Kasumi-1 (cell line): ENCODE measurements at places on chromosomes 16 and 17.

DNA sequence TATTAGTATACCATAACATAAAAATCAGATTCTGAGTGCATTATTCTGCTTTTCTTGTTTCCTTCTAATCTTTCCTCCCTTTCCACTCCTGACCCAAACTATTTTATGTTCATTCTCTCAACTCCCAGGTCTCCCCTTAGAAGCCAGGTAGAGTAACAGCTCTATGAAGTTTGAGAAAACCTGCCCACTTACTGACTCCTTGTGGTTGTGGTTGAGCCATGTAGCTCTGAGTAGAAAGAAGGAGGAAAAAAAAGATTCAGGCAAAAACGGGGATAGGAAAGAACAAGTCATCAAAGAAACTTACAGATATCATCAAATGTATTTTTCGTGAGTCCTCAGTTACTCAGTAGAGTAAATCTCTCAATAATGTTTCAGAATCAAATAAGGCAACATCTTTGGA is 216.7 kb downstream of the PMP22 start:
- no peak for DNase-seq

- DNase-seq = no peak
These were observed 92.5 kb downstream of the ASIC2 start for GRCh38 chr17:33200587-33200986.

DNA sequence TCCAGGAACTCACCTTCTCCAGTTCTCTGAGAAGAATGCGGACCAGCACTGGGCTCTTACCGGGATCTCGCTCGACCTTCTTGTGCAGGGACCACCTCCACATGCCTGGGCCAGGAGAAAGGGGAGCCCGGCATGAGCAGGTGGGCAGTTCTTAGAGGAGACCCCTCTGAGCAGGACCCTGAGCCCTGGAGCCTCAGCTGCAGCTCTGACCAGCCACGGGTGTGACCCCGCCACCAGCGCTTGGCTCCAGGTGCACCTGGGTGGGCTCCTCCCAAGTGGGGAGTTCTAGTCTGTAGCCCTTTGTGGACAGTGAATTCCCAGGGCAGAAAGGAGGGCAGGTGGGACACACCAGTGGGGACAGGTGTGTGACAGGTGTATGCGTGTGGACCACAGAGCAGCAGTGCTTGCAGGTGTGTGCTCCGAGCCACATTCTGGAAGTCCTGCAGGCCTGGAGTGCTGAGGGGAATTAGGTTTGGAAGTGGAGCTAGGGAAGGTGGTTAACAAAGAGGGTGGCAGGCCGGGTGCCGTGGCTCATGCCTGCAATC is 28.9 kb downstream of the PIK3R6 start:
- no peak for DNase-seq

GRCh38 chr16:58515871-58516767 is 802 bp downstream of the SETD6 start:
- DNase-seq = no peak

DNA sequence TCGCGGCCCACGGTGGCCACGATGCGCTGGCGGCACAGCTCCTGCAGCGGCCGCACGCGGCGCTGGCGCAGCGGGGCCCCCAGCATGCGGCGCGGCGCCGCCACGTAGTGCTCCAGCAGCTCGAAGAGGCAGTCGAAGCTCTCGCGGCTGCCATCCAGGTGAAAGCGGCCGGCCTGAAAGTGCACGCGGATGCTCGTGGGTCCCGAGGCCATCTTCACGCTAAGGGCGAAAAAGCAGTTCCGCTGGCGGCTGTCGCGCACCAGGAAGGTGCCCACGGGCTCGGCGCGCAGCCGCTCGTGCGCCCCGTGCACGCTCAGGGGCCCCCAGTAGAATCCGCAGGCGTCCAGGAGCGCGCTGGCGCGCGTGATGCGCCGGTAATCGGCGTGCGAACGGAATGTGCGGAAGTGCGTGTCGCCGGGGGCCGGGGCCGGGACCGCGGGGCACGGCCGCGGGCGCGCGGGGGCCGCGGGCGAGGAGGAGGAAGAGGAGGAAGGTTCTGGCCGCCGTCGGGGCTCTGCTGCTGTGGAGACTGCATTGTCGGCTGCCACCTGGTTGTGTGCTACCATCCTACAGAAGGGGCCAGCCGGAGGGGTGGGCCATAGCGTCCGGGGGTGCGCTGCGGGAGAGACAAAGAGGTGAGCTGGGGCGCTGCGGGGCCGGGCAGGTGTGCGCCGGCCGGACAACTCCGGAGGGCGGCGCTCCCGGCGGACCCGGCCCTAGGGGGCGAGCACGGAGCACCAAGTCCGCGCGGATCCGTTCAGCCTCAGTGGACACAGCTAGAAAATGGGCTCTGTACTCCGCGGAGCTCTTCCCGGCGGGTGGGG is 879 bp downstream of the SOCS1 start:
- DNase-seq = no peak

DNA sequence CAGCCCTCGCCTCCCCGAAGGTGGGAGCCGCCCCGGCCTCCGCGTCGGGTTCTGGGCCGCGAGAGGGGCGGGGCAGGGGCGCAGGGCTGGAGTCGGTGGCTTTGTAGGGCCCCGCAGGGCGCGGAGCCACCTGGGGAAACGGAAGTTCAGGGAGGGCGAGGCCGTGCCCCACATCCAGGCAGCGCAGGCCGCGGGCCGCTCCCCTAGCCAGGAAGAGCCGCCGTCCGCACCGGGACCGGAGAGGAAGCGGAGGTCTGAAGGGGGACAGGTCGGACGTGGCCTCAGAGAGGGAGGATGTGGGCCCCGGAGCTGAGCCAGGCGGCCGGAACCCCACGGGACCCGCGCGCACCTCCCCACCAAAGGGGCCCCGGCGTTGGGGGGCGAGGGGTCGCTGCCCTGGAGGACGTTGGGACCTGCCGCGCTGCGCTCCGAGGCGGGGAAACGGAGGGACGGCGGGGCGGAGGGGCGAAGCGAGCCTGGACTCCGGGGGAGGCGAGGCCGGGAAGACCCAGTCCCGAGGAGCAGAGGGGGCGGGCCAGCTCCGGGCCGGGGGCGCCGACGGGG is 482 bp upstream of the SLC16A3 start:
- peak; percentile 41 for DNase-seq

DNA sequence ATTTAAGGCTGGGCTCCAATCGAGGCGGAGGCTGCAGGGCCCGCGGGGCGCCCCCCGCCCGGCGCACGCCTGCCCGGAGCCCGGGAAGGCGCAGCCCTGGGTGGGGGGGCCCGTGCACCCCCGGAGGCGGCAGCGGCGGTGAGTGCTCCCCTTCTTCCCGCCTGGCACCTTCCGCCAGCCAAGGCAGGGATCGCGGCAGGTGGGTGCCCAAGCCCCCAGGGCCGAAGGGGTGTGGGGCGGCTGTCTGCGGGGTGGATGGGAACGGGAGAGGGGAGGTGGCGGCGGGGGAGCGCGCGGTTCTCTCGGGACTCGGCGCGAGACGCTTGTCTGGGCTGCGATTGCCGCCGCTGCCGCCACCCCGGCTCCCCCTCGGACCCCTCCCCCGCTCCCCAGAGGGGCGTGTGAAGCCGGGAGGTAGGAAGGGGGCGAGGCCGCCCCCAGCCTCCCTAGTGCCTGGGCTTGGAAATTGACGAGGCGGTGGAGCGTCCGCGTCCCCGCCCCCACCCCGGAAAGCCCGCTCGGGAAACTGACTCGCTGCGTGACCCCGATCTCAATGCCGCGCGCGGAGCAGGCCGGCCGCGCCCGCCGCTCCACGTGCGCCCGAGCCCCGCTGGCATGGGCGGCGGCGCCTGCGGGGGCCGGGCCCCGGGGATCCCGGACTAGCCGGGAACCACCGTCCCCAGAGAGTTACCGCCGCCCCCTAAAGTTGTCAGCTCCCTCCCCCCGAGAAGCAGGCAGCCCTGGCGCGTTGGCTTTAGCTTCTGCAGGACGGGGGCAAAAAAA is 231.5 kb downstream of the MRTFB start:
- no peak for DNase-seq

DNA sequence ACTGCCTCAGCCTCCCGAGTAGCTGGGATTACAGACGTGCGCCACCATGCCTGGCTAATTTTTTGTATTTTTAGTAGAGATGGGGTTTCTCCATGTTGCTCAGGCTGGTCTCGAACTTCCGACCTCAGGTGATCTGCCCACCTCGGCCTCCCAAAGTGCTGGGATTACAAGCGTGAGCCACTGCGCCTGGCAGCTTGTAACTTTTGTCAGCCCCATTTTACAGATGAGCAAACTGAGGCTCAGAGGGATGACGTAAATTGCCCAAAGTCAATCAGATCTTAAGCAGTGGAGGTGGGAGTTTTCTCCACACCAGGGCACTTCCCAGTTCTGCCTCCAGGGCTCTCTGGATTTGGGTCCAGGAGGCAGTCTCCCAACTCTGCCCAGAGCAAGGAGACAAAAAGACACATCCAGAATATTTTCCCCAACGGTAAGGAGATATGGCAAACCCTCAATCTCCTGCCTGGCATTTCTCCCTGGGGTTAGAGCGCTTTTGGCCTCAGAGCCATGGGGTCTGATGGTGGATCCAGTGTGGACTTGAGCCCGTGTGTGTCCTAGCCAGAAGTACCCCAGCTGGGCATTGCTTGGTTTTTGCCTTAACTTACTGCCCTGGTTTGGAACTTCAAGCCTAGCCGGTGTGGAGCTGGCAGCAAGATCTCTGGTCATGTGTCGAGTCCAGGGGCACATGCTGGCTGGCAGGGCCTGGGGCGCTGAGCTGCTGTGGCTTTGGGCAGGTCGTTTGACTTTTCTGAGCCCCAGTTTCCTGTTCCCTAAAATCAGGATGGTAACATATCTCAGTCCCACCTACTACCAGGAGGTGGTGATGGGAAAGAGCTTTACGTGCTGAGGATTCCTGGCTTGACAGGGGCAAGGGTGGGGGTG is 3.4 kb downstream of the ADAM11 start:
- DNase-seq = no peak

- DNase-seq = no peak
These were observed 34.7 kb upstream of the ABCA6 start for GRCh38 chr17:69176457-69176795.

GRCh38 chr17:32323811-32324491 is 18.0 kb downstream of the C17orf75 start:
- no peak for DNase-seq

DNA sequence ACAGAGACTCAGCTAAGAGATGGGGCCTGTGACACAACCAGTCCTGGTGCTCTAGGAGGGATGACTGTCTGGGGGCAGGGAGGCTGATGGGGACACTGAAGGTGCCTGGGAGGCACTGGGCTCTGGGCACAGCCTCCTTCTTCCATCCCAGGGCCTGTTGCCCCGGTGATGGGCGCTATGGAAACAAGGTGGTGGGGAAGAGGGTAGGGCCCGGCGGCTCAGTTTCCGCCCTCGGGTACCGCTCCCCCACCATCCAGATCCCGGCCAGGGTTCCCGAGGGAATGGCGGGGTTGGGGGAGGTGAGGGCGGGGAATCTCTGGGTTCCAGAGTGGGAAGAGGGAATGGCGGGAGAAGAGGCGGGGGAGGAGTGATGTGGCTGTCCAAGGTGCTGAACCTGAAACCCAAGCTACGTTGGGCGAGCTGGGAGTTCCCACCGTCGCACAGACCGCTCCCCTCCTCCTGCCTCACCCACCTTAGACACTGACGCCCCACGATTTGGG is 981 bp downstream of the KCNH4 start:
- DNase-seq = peak; percentile 10

GRCh38 chr17:38911081-38911730 is 14.2 kb upstream of the LASP1NB start:
- DNase-seq = no peak

DNA sequence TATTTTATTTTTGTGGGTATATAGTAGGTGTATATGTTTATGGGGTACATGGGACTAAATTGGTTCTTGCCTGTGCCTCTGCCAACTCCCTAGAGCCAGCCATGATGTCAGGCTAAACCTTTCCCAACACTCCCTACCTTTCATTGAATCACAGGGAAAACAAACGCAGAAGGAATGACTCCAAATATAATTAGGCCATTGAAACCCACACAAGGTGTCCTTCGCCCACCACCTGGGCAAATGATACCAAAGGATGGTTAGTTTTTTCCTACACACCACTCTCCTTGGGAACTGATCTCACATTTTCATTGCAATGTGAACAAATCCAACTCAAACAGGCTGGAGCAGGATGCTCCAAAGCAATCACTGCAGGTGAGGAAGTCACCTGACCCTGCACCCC is 27.5 kb downstream of the WSB1 start:
- DNase-seq = no peak

DNA sequence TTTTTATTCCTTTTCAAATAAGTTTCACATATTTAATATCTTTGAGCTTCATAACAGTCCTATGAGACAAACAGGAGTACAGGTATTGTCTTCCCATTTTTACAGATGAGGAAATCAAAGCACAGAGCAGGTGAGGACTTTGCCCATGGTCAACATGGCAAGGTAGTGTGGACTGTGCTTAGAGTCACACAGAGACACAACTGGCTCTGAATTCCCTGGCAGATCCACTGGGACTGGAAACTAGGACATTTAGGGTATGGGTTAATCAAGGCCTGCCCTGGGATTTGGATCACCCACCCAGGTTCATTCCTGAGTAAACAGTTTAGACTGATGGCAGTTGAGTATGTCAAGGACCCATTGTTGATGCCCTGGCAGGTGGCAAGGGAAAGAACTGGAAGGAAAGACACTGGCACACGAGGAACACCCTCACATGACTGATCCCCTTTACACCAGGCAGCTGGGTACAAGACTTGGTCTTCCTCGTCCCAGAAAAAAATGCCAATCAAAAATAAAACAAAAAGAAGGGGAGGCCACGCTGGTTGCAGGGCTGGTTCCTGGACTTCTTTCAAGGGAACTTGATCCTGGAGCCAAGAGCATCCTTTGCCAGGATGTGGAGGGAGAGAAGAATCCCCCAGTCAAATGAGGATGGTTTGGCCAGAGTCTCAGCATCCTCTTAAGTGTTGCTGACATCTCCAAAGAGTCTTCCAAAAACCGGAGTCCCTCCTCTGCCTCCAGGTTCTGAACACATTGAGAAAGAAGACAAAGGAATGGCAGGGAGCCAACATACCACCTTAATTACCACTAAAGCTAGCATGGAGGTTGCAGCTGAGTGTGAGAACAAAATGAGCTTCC is 34.9 kb downstream of the CHD9 start:
- DNase-seq = no peak

DNA sequence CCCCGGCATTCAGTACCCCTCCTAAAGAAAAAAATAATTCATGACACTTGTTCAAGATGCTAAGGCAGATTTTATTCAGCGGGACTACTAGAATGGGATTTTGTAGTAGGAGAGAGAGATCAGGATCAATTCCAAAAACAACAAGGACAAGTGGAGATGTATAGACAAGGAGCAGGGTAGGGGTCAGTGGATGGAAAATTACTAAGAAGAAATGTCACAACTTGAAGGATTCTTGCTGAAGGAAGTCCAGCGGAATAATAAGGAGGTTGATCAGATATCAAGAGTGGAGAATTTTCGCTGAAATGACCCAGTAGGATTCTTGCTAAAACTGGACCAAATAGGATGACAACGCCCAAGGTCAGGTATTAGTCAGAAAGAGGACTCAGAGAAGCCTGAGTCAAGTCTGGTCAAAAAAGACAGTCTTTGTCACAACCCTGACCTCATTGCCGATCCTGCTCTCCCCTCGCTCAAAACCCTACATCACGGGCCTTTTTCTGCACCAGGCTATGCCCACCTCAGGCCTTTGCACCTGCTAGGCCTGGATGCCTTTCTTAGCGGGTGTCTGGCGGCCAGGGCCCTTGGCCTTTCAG is 36.9 kb downstream of the MMD start:
- no peak for DNase-seq

DNA sequence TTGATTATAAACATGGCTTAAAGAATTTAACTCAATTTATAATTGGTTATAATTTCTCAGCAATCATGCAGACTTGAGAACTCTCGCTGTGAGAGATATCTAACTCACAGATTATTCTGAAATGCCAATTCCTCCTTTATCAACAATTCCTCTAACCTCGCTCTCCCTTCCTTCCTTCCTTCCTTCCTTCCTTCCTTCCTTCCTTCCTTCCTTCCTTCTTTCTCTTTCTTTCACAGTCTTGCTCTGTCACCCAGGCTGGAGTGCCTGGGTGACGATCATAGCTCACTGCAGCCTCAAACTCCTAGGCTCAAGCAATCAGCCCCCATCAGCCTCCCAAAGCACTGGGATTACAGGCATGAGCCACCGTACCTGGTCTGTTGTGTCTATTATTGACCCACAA is 42.4 kb downstream of the CHD9 start:
- DNase-seq = no peak
